Renal cortical epithelial cell (primary cell): ENCODE measurements at places on chromosomes 11 and 22. TPM values are rescaled to one million over a fixed set of nuclear protein-coding genes. Genes with fewer than 3 reads are reported as not detected.

The CHST1 gene
- 0.10 TPM in 1 of 2 replicates, not detected in the other for total RNA-seq

The CCDC188 gene
- 0.10 TPM in 1 of 2 replicates, not detected in the other for total RNA-seq

The YPEL1 gene
- 1.0 and 3.0 TPM in 2 replicates for total RNA-seq

The VSIG2 gene
- 0.10 TPM in 1 of 2 replicates, not detected in the other for total RNA-seq

The SPTBN2 gene
- total RNA-seq = 88.6 and 208 TPM in 2 replicates

The UBQLNL gene
- 0.30 TPM in 1 of 2 replicates, not detected in the other for total RNA-seq
